Urothelium cell line (cell line): ENCODE measurements at places on chromosomes 5 and 9.

- peak; percentile 44 for DNase-seq
Observed at GRCh38 chr5:179906795-179907555, 722 bp downstream of the TBC1D9B start.

DNA sequence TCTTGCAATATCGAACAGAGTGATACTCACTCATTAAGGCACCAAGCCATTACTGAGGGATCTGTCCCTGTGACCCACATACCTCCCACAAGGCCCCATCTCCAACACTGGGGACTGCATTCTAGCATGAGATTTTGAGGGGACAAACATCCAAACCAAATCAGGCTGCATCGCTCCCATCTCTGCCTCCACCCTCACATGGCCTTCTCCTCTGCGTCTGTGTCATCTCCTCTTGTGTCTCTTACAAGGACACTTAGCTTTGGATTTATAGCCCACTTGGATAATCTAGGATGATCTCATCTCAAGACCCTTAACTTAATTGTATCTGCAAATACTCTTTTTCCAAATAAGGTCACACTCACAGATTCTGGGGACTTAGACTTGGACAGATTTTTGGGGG lies 284.4 kb upstream of the DAP start:
- DNase-seq: no peak

DNA sequence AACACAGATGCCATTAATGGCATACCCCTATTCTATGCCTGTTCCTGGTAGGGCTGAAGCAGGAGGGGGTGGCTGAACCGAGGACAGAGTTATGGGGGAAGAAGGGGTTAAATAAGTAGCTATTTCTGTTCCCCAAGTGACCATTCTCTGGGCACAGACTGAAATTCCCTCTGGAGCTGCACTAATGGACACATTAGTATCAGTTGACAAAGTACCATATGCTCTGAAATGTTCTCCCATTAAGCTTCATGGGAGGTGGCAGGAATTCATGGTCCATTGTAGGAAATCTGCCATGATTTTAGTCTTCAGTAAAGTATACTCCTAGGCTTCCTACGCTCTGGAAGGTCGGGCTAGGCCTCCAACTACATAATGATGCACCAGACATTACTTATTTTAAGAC lies 10.5 kb upstream of the FRMPD1 start:
- no peak for DNase-seq

DNA sequence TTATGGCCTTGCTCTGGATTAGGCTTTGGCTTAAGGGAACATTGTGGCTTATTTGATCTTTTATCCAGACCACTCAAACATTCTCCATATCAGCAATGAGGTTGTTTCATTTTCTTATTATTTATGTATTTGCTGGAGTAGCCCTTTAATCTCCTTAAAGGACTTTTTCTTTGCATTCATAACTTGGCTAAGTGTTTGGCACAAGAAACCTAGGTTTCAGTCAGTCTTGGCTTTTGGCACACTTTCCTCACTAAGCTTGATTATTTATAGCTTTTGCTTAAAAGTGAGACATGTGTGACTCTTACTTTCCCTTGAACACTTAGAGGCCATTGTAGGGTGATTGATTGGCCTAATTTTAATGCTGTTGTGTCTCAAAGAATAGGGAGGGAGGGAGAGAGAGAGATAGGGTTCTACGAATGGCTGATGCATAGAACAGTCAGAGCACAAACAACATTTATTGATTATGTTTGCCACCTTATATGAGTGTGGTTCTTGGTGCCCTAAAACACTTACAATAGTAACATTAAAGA lies 2265.3 kb upstream of the C9orf72 start:
- no peak for DNase-seq

DNA sequence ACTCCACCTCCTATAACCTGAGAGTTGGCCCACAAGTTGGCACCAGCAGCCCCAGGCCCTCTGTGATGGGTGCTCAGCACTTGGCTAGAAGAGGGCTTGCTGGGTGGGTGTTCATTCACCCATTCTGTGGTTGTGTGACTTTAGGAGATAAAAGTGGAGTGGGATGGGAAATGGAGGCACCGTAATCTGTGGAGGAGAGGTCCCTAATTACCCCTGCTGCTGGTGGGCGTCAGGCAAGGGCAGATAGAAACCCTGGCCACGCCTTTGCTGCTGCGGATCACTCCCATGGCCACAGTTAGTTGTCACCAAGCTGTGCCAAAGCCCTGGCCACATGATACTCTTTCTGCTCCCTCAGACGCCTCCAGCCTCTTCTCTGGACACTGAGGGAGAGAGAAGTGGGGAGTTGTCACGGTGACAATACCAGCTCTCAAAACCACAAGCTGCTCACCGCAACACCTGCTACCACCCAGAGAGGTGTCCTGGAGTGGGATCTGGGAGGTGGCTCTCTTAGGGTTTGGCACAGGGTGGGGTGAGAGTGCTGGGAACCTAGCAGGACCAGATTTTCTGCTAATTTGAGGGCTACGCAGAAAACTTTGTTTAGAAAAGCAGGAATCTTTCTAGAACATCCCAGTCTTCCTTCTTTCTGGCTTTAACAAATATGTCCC lies 12.0 kb upstream of the NEUROG1 start:
- no peak for DNase-seq

DNA sequence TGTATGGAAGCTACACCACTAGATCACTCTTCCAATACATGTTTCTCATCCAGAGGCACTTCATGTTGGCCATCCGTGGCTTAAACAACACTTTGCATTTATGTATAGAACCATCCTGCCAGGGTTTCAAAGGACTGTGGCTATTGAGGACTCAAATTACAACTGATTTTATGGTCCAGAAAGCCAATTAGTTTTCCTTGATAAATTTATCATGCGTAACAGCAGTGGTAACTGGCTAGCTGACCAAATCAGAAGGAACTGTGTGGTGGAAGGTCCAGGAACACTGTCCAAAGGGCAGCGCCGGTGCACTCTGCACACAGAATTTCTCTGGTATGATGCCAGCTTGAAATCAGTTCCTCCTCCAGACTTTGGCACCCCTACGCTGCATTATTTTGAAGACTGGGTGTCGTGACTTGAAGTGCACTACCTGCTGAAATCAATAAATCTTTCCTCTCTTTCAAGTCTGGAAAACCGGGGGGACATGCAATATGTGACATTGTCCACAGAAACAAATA lies 69.3 kb upstream of the TMEM252 start:
- DNase-seq: no peak

DNA sequence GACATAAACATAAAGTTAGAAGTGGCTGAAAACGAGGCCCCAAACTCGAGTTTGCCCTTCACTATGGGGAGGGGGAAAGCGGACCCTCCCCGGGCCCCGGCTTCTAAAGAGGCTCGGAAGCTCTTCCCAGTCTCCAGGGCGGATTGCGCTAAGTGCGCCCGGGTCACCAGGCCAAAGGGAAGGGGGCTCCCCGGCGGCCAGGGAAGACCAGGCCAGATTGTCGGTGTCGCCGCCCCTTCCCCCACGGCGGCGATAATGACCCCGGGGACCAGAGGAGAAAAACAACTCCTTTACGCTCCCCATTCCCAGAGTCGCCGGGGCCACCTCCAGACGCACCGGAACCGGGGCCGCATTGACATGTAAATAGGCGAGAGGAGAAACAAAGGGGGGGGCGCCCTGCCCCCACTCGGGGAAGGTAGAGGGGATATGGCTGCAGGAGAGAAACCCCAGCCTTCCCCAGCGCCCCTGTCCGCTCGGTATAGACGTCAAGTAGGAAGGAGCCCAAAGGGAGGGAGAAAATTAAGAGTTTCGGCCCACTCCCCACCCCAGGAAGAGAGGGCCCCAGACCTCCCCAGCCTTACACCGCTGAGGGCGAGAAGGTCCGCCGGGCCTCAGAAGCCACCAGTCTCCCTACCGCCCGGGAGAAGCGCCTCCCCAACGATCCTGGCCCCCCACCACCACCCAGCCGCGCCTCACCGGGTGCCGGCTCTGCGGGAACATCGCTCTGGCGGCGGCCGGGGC lies 1.7 kb downstream of the TLE1 start:
- DNase-seq: no peak

GRCh38 chr5:75274486-75274885 lies 37.8 kb upstream of the ANKRD31 start:
- DNase-seq: no peak

DNA sequence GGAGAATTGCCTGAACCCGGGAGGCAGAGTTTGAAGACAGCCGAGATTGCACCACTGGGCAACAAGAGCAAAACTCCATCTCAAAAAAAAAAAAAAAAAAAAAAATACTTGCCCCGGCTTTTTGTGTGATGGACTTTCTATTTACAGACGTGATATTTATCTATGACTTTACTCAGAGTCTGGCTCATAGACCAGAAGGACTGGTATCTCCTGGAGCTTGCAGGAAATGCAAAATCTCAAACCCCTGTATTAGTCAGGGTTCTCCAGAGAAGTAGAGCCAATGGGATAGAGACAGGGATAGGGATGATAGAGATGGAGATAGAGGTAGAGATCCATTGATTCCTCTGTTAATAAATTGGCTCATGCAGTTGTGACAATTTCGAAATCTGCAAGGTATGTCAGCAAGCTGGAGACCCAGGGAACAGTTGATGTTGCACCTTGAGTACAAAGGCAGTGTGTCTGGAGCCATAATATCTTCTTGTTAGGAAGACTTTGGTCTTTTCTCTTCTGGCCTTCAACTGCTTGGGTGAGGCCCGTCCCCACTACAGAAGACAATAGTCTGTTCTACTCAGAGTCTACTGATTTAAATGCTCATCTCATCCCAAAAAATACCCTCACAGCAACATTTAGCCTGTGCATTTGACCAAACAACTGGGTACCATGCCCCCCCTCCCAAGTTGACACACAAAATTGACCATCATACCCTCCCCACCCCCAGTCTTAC lies 195.4 kb upstream of the MSX2 start:
- DNase-seq: no peak

DNA sequence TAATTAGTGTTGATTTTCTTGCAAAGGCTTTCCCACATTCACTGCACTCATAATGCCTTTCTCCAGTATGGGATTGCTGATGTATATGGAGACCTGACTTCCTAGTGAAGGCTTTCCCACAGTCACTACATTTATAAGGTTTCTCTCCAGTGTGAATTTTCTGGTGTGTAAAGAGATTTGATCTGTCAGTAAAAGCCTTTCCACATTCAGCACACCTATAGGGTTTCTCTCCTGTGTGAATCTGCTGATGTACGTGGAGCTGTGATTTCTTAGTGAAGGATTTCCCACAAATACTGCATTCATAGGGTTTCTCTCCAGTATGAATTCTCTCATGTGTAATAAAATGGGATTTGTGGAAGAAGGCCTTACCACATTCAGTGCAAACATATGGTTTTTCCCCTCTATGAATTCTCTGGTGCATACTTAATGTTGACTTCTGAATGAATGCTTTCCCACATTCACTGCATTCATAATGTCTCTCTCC lies 31.1 kb downstream of the ZNF484 start:
- DNase-seq: no peak

- no peak for DNase-seq
Observed at GRCh38 chr5:14672484-14673394, 8.2 kb downstream of the OTULIN start.

GRCh38 chr5:122981846-122982245 lies 54.7 kb downstream of the PPIC start:
- no peak for DNase-seq

- peak; percentile 18 for DNase-seq
Observed at GRCh38 chr5:83474991-83475390, 3.4 kb downstream of the VCAN start.

DNA sequence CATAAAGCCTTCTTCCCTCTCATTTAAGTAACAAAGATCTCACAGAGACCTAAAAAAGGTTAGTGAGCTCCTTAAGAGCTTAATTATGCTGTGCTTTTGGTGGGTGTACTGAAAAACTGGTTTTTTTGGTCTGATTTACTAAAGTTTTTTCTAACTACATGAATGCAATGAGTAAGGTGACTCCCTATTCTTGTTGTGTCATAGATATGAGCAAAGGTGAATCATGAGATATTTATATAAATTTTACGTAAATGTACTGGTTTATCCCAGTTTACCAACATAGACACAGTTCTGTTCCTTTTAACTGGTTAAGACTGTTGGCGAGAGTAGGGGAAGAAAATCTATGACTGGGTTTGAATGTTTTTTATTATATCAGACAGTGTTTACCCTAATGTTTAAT lies 250.5 kb downstream of the NR2F1-AS1 start:
- DNase-seq: no peak

DNA sequence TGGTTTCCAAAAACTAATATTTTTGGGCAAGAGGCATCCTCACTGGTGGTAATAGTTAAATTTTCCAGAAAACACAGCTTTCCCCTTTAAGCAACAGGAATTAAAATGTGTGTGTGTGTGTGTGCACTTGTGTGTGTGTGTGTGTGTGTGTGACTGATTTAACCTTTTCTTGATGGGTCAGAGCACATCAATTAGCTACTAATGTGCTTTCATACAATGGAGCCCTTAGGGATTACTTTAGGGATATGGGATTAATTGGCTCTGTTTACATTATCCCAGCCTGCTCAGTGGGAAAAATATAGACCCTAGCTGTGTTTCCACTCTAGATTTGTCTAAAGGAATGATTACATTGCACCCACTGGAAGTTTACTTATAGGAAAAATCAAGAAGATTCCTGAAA lies 6.5 kb downstream of the PLCXD3 start:
- DNase-seq: no peak

DNA sequence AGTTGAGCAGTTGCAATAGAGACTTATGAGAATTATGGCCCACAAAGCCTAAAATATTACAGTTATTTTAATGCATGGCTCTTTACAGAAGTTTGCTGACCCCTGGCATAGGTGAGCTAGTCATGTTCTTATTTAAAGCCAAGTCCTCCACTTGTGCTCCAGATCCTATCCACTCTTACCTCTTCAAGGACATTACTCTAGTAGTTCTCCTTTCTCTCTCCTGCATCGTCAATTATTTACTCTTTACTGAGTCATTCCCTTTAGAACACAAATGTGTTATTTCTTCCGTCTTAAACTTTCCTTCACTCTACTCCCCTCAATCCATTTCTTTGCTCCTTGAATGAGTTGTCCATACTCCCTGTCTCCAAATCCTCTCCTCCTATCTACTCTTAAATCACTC lies 20.6 kb upstream of the TRAF1 start:
- no peak for DNase-seq

DNA sequence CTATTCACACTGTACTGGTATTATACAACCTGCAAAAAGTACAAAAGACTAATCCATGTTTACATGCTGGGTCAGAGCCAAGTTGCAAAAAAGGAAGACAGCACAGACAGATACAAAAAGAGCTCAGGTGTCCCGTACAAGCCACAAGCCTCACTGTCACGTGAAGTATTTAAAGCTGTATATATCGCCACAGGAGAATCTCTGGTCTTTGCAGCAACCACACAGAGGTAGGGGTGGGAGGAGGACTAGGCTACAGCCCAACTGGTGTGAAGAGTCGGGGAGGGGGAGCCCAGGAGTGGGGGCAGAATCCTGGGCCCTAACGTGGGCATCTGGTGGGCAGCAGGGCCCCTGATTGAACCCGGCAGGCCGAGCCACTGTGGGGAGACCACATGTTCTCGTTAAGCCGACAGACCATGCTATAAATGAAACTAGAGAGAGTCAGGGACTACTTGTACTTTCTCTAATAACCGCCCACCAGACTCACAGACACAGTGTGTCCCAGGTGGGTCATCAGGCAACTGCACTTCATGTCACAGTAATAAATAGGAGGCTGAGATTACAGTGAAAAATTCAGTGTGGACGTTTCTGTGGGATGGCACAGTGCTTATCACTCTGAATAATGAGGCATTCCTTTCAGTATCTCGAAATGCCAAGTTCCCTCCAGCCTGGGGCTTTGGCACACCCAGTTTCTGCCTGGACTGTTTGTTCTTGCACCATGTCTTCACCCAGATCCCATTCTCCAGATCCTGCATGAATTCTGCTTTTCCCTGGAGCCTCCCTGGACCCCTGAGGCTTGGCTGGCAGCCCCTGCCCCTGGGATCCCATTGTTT lies 79.3 kb upstream of the SH3PXD2B start:
- no peak for DNase-seq
